ACHN (cell line): ENCODE measurements at places on chromosomes 16 and 17.

DNA sequence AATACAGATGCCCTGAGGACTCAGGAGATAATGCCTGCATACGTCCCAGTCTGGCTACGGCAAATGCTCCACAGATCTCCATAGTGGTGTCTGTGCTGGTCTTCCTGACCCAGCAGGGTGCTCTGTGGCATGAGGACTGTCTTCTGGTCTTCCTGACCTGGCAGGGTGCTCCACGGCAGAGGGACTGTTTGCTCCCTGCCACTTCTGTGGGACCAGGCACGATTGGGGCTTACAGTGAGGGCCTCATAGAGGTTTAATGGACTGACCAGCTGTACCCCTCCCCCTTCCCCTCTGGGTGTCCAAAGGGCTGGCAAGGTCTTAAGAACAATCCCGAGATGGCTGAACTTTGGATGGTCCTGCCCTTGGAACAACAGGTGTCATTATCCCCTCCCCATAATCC is 123.1 kb downstream of the C16orf78 start:
- no peak for DNase-seq

GRCh38 chr17:73420897-73421296 is 109.1 kb upstream of the CDC42EP4 start:
- peak; percentile 46 for DNase-seq

DNA sequence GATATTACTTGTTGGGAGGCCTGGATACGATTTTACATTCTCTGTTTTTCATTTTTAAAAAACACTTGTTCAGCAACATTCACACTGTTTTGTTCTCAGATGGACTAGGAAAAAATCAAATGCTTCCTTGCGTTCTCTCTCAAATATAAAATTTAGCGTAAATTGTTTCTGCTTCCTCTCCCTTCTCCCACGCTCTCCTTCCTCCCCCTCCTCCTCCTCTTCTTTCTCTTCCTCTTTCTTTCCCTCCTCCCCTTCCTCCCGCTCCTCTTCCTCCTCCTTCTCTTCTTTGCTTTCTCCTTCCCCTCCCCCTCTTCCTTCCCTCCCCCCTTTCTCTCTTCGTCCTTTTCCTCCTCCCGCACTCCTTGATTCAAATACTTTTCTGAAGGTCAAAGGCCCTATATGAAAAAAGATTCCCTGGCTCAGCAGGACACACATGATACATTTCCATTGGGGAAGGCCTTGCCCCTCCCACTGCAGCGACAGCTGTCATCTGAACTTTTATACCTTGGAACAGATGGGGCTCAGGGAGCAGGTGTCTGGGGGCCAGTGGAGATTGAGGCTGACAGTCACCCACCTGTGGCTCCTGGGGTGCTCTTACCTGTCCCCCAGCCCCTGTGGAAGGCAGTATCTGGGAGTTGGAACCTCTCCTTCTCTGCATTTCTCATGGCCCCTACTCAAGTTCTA is 99.4 kb upstream of the SDK2 start:
- DNase-seq = no peak

GRCh38 chr17:17062356-17062755 is 20.1 kb downstream of the MPRIP start:
- DNase-seq = no peak
